ENCODE measurements at places on chromosomes 13 and 19. TPM values are rescaled to one million over a fixed set of nuclear protein-coding genes. Genes with fewer than 3 reads are reported as not detected.

Gene OR10H1
- not detected for polyA plus RNA-seq

Gene KLK3
- polyA plus RNA-seq, result 0.58 TPM

GRCh38 chr19:4707956-4708650 is 15.5 kb downstream of the DPP9 start:
- DNase-seq, result no peak

GRCh38 chr19:4962085-4962619 is 6.8 kb upstream of the KDM4B start:
- DNase-seq, result no peak

GRCh38 chr13:20799726-20800416 is 26.1 kb upstream of the EEF1AKMT1 start:
- no peak for DNase-seq

- DNase-seq, result no peak
Observed at GRCh38 chr19:46043519-46043918, 2.7 kb upstream of the IGFL4 start.

- DNase-seq, result no peak
Observed at GRCh38 chr13:51612867-51613266, 28.6 kb downstream of the WDFY2 start.

DNA sequence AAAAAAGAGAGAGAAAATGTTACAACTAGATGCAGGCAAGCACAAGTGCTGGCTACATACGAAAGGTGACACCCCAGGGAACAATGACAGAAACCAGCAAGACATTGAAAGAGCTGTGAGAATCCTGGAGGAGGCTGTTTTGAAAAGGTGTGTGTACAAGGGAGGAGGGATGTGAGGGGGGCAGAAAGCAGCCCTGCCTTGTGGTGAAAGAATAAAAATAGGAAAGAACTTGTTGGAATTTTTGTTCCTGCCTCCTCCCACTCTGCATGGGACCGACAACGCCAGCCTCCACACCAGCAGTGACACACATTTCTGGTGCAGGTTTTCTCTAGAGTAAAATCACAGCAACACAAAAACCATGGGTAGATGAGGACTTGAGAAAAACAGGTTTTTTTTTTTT is 1258.6 kb downstream of the PCDH9 start:
- DNase-seq, result no peak

DNA sequence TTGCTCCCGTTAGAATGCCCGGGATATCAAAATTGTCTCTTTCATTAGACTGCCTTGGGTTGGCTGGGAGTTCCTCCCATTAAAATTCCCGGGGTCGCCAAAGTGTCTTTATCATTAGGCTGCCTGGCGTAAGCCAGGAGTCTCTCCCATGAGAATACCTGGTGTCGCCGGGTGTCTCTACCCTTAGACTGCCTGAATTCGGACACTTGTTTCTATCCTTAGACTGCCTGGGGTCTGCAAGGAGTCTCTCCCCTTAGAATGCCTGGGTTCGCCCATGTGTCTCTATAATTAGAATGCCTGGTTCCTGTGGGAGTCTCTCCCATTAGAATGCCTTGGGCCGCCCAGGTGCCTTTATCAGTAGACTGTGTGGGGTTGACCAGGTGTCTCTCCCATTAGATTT is 1538.2 kb downstream of the UQCRFS1 start:
- DNase-seq, result no peak

Measured in renal pelvis (tissue), 12 donors.